ENCODE measurements at places on chromosomes 3 and 15.
A peak's percentile ranks its signal among the peaks of the same experiment; 100 is the strongest.

DNA sequence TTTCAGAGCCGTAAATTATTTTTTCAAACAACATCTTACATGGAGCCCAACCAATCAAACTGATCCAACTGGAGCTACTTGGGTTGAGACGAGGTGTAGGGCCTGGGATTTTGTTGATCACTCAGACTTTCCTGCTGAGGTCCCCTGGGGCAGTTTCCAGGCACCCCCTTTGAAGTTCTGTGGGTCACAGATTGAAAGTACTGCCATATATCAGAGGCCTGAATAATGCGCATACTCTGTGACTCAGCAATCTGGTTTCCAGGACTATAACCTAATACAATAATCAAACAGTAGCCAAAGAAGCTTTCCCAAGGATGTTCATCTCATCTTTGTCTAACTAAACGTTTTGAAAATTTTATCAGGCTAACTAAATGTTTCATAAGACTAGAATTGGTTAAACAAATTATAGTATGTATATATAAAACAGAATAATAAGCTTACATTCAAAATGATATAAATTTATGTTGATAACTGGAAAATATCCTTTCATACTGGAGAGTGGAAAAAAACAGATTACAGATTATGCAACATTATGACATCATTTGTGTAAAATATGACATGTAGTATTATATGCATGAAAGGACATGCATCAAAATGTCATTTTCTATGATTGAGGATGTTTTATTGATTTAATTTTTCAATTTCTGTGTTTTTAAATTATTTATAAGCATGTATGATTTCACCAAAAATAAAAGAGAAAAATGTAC lies 617.1 kb downstream of the NTRK3 start:
- no peak for DNase-seq

GRCh38 chr3:143389388-143389787 lies 269.8 kb downstream of the CHST2 start:
- DNase-seq = no peak

- peak; percentile 17 for DNase-seq
Measured at GRCh38 chr3:48634661-48635221, 520 bp downstream of the SLC26A6 start.

DNA sequence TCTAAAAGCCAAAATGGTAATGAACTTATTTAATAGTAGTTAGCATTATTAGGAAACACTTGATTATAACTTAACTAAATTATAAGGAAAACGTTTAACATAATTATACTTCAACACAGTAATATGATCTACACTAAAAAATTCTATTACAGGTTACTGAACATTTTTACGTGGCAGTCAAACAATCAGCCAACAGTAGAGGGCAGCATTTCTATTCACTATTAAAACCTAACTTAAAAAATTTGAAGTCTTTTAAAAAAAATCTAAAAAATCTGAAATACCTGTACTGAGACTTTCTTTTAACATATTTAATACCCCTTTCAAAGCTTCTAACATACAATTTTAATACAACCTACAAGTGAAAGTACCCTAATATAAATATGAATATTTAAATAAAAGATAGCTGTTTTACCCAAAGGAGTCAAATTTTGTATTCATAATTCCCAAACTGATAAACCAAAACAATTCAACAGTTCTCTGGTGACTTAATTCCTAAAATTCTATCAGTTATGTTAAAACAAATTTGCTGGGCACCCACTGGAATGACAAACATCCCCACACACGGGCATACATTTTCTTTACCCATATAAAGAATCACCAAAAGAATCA lies 41.5 kb downstream of the DLG1 start:
- no peak for DNase-seq

DNA sequence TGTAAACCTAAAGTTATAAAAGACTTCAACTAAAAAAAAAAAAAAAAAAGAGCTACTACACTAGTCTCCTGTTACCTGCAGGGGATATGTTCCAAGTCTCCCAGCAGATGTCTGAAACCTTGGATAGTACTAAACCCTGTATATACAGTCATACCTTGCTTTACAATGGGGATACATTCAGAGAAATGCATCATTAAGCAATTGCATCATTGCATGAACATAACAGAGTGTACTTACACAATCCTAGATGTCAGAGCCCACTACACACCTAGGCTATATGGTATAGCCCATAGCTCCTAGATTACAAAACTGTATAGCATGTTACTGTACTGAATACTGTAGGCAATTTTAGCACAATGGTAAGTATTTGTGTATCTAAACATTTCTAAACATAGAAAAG lies 119.1 kb downstream of the GMPS start:
- DNase-seq = no peak

DNA sequence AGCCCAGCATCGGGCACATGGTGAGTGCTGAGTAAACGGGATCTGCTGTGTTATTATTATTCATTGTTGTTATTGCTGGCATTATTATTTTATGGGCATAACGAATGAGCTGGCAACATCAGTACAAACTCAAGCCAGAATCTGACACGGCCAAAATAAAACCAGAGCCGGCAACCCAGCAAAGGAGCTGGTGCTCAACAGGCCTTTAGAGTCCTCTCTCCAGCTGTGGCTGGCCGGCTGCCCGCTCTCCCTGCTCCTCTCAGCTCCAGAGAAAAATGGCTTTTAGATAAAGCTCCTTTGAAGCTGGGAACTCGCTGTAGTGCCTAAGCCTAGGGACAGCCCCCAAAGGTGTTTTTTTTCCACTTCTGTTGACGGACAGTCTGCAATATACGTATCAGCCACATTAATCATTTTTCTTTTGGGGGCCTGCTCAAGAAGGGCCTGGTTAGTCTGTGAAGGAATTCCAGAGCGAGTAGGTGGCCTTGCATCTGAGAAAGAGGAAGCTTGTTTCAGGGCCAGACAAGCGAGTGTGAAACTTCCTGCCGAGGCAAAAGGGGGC lies 193.9 kb upstream of the UBE2E1 start:
- no peak for DNase-seq

DNA sequence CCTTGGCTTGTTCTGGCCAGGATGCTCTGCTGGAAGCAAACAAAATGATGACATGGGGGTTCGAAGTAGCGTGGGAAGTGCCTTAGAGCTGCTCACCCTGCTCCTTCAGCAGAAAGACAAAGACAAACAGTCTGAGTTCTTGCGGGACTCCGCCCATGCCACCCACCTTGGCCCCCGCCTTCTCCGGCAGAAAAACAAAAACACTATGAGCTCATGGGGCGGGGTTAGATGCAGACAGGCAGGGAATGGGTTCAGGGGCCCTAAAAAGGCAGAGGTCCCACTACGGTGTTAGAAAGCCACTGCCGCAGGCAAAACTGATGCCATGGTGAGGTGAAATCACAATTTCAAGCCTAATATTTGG lies 9.7 kb upstream of the NCKIPSD start:
- DNase-seq = no peak

DNA sequence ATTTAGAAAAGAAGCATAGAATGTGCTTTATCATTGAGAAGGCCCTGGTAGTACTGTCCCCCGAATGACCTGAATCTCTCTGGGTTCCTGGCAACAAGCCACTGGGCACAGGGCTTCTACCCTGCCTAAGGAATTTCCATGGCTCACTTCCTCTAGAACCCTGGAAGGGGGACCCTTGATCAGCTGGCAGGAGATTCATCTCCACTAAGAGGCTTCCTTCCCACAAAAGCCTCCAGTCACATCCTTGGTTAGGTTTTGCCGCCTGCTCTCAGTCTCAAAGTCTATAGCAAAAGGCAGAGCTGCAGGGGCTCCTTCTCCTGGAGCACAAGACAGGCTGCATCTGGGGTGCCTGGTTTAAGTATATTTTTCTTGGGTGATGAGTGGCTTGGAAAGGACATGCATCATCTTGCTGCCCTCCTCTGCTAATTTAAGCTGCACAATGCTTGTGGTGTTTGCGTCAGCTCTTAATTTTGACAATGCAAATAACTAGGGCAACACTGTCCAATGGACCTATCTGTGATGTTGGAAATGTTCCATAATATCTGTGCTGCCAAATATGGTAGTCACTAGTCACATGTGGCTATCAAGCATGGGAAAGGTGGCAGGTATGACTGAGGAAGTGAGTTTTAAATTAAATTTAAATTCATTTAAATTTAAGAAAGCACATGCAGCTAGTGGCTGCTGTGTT lies 33.4 kb upstream of the RARRES1 start:
- DNase-seq = no peak

- DNase-seq = no peak
Measured at GRCh38 chr15:58521293-58521991, 89.7 kb downstream of the LIPC start.

DNA sequence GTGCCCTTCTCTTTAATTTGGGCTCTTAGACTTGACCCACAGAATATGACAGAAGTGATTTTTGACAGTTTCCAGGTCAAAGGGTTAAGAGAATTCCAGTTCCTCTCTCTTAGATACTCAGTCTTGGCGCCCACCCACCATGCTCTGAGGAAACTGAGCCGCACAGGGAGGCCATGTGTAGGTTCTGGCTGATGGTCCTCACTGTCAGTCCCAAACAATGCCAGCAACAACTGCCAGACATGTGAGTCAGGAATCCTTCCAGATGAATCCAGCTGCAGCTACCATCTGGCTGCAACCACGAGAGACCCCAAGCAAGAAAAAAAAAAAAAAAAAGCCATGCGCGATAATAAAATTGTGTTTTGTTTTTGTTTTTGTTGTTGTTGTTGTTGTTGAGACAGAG lies 326.6 kb downstream of the MAGI1 start:
- DNase-seq = no peak

DNA sequence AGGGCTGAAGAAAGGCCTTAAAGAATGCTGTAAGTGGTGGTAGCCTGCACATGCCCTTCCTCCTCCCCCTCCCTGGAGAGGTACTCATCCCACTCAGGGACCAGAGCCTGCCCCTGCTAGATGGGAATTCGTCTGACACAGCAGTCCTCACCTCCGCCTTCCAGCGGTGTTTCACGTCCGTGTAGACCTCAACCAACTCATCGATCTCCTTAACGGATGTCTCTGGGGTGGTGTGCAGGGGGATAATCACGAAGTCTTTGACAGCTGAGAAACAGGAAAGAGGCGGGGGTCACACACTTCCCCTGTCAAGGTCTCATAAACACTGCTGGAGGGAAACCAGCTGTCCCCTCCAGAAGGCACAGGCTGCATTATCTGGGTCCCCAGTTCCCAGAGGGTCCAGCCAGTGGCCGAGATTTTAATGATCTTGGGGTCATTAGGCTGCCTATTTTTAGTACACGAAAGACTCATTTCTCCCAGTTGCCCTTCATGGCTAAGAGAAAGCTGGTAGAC lies 9.9 kb downstream of the DNASE1L3 start:
- DNase-seq = no peak

DNA sequence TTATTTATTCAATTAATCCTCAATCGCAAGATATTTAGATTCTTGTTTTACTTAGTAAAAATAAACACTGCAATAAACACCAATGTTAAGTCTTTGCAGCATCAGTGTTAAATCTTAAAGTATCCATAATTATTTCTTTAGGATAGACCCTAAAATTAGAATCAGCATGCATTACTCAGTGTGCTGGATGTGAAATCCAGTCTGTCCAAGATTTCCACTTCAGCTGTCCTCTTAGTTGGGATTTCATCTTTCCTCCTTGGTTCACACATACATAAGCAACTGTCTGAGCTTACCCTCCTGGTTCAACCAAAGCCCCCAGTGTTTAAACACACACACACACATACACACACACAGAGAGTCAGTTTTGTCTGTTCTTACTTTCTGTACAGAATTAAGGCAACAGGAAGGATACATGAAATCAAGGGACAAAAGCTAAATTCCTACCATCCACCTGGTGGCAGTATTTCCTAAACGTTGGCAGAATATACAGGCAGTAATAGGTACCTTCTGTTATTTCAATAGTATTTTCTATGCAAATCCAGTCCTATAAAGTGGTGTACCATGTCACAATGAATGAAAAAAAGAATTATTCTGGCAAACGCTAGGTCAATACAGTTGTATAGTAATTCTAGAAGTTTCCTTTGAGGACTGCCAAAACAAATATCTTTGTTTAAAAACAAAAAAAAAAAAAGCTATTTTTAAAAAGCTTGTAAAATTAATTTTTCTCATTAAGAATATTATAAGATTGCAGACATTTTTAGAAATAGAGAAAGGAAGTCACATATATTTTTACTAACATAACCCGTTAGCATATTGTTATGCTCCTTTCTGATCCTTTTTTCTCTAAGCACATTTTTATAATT lies 27.3 kb upstream of the DMXL2 start:
- DNase-seq = peak; percentile 5

DNA sequence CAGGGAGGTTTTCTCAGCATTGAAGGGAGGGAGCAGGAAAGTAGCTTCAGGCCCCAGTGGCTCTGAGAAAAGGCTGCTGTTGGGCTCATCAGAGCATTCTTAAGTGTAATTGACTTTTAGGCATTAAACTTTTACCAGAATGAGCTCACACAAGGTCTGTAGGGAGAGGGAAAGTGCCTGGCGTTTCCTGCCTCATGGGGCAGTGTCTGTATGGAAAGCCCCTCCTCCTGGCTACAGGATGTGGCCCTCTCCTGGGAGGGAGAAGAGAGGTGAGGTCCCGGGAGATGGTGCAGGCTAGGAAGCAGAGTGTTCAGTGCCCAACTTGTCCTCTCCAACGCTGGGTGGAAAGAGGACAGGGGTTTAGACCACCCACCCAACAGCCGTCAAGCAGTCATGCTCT lies 21.3 kb upstream of the SCN10A start:
- DNase-seq = no peak

- DNase-seq = no peak
Measured at GRCh38 chr3:111238885-111239284, 167.3 kb downstream of the NECTIN3 start.

DNA sequence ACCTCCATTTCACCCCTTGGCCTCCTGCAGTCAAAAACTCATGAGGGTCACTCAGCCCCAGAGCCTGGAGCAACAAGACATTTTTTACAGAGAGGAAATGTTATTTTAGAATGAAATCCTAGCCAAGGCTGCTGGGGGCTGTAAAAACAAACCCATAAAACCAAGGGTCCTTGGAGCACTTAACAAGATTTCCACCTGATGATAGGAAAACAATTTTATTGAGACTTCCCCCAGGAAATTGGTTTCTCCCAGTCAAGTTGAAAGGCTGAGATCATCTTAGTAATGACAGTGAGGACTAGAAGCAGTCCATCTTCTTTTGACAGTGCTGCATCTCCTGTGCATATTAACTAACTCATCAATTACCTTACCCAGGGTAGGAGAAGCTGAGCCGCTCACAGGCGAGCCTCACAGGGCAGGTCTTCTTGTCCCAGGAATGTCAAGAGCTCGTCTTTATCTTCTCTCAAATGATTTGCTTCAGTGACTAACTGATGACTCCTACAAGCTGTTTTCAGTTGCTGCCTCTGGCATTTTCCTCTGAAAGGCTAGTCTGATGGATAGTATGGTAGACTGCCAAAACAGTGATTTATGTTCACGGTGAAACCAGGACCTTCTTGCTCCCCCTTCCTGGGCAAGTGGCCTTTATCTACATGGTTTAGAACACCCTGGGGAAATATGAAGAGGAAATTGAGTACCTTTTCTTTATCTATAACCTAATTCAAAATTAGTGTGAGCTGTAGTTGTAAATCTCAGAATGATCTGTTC lies 34.6 kb upstream of the AEN start:
- DNase-seq = no peak

DNA sequence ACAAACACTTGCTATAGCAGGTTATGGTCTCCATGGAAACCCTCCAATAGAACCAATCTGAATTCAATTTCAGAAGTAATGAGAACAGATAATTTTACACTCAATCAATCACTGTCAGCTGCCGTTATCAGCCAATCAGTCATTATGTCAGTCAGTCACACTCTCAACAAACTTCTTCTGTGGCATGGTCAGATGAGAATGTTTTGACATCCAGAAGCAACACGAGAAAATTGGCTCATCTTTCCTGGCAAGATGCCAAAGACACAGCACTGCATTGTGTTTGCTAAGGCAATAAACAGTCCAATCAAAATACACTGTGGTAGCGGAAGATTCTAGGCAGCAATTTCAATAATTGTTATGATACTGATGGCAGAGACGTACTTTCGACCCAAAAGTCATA lies 190.7 kb downstream of the RORA start:
- no peak for DNase-seq
